Lung (tissue), 17 donors: ENCODE measurements at places on chromosomes 2 and 18.
A peak's percentile ranks its signal among the peaks of the same experiment; 100 is the strongest.

- DNase-seq: peak; percentile 47
Observed at GRCh38 chr2:232927793-232928550, 57.9 kb downstream of the SNORC start.

DNA sequence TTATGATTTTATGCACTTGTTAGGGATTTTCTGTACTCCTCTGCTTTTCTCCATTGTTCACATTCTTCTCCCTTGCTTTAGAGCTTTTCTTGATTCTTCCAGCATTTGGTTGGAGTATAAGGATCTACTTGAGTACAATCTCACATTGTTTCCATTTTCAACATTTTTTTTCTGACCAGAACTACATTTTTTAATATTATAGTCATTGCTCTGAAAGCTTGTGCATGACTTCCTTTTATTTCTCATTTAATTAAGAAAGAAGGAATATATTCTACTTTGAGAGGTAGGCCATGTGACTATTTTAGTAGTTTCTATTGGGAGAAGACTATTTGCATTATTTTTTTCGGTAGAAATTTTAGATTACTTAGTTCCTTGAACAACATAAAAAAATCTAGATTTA, 200.4 kb downstream of the TMEM247 start:
- no peak for DNase-seq

DNA sequence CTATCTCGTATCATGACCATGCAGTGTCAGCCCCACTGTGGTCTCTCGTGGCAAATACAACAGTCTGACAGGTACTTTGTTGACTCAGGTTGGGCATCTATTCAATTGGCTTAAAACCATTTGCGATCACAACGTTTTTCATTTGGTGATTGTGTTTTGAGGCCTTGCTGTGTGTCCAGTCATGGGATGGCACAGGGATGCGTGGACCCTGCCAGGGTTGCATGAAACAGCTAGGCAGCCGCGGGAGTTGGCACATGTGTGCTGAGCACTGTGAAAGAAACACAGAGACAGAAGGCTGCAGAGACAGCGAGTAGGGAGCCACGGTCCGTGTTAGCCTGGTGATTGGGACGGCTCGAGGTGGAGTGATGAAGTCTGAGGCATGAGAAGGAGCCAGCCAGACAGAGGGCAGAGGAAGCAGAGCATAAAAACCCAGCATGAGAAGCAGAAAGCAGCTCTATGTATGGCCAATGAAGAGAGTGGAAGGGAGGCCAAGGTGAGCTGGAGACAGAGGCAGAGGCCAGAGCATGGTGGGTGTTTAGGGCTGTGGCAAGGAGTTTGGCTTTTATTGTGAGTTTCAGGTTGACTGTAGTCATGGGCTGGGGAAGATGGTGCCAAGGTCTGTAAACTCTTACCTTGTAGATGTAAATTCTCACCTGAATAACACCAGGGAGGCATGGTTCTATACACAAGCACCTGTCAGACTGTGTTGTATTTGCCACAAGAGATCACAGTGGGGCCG, 31.8 kb upstream of the IL1R1 start:
- DNase-seq: no peak

GRCh38 chr2:11456251-11456650, 9.7 kb downstream of the E2F6 start:
- no peak for DNase-seq

- no peak for DNase-seq
Observed at GRCh38 chr2:17899871-17900270, 21.4 kb downstream of the KCNS3 start.

GRCh38 chr2:31581124-31581795, 522 bp upstream of the SRD5A2 start:
- no peak for DNase-seq

DNA sequence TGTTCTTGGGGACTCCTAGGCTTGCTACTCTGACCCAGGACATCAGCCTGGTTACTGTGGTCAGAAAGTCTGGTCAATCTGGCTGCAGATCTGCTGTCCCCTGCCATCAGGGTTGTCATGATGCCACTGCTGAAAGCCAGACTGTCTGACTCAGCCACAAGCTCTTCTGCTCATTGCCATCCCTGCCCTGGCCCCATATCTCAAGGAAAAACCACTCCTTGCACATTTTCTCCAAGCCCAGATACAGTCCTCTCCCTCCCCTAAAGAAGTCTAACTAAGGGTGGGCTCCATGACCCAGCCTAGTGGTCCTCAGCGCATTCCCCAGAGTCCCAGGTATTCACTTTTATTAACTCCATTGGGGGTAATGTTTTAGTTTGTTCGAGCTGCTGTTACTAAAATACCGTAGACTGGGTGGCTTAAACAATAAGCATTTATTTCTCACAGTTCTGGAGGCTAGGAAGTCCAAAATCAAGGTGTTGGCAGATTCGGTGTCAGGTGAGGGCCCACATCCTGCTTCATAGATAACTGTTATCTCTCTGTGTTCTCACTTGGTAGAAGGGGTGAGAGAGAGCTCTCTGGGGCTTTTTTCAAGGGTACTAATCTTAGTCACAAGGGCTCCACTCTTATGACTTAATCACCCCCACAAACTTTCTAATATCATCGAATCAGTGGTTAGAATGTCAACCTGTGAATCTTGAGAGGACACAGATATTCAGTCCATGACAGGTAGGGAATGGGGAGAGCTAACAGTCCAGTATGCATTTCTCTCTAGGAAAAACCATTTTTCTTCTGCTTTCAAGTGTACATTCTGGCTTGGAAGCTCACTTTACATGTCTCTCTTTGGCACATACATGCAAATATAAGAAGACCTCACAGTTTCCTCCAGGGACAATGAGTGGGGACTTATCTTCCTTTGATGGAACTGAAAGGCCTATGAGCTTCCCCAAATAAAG, 94.8 kb upstream of the CXCR4 start:
- DNase-seq: no peak

GRCh38 chr2:84285056-84285747, 173.9 kb downstream of the SUCLG1 start:
- no peak for DNase-seq

DNA sequence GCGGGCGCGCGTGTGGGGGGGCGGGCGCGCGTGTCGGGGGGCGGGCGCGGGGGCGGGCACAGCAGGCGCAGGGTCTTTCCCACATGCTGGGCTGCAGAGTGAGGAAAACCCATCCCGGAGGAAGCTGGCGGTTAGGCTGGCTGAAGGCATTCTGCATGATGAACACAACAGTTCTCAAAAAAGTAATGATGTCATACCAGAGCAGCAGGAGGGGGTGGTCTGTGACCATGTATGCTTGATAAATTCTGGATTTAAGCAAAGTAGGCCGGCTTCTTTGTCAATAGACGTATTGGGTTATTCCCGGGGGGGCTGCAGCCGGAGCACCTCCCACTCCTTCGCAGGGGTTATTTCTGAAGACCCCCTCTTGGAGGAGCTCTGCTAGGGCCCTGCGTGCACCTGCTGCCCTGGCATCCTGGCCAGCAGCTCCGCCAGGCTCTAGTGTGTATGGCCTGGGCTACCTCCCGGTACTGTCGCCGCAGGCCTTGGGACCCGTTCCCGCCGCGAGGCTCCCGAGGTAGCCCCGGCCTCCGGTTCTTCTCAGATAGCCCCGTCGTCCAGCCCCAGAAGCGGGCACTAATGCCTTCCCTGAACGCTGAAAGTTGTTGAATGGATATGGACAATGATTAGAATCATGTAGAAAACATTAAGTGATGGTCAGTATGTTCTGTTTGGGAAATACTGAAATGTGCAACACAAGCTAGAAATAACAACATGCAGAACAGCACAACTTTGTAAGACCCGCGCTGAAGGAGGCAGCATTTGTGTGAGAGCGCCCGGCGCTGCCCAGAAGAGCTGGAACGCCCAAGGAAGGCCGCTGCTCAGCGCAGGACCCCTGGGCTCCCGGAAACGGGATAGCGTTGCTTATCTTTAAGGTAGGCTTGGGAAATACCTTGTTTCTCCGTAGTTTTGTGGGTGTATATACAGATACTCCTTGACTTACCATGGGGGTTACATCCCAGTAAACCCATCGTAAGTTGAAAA, 101.4 kb upstream of the RAB6C start:
- peak; percentile 88 for DNase-seq

DNA sequence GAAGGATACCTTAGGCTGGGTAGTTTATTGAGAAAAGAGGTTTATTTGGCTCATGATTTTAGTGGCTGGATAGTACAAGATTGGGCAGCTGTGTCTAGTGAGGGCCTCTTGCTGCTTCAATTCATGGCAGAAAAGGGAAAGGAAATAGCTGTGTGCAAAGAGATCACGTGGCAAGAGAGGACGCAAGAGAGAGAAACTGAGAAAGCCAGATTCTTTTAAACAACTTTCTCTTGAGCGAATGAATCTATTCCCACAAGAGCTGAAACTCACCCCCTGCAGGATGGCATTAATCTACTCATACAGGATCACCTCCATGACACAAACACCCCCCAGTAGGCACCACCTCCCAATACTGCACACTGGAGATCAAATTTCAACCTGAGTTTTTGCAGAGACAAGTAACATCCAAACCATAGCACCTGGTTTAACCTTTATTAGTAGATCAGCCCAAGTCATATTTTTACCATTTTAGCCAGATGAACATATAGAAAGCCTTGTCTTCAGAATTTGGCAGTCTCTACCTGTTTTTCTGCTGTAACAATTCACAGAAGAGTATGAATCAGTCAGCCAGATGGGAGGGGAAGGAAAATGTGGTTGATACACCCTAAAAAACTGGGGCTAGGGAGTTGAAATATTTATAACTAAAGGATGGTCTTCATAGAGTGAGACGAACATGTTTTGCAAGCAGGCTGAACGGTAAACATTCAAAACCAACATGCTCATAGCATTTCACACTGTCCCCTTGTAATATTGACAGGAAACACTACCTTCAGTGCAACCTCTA, 73.9 kb upstream of the NCKAP5 start:
- no peak for DNase-seq

GRCh38 chr2:65076345-65076710, 20.1 kb downstream of the CEP68 start:
- no peak for DNase-seq

DNA sequence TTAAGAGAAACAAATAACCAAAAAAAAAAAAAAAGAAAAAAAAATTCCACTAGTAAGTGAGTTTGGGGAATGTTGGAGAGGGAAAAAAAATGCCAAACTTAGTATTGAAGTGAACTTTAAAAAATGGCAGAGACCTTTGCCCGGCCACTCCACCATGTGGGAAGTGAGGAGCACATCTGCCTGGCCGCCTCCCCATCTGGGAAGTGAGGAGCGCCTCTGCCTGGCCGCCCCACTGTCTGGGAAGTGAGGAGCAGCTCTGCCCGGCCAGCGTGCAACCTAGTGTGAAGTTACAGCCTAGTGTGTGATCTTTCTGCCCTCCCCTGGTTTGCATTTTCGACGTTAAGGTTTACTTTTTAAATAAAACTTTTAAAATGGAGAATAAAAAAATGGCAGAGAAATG, 33.9 kb upstream of the VIT start:
- no peak for DNase-seq

GRCh38 chr2:227406177-227407031, 18.7 kb upstream of the SCYGR1 start:
- DNase-seq: peak; percentile 97

GRCh38 chr18:3115447-3116030, 102.6 kb upstream of the LPIN2 start:
- DNase-seq: no peak

GRCh38 chr2:230798769-230799399, 65.9 kb upstream of the ITM2C start:
- DNase-seq: no peak

- no peak for DNase-seq
Observed at GRCh38 chr18:60038731-60039130, 138.9 kb downstream of the PMAIP1 start.

- DNase-seq: peak; percentile 37
Observed at GRCh38 chr2:72924353-72925240, 7.3 kb downstream of the EMX1 start.

- no peak for DNase-seq
Observed at GRCh38 chr18:79404567-79404910, 8.8 kb downstream of the NFATC1 start.

GRCh38 chr2:60226943-60227342, 326.5 kb downstream of the BCL11A start:
- DNase-seq: no peak

DNA sequence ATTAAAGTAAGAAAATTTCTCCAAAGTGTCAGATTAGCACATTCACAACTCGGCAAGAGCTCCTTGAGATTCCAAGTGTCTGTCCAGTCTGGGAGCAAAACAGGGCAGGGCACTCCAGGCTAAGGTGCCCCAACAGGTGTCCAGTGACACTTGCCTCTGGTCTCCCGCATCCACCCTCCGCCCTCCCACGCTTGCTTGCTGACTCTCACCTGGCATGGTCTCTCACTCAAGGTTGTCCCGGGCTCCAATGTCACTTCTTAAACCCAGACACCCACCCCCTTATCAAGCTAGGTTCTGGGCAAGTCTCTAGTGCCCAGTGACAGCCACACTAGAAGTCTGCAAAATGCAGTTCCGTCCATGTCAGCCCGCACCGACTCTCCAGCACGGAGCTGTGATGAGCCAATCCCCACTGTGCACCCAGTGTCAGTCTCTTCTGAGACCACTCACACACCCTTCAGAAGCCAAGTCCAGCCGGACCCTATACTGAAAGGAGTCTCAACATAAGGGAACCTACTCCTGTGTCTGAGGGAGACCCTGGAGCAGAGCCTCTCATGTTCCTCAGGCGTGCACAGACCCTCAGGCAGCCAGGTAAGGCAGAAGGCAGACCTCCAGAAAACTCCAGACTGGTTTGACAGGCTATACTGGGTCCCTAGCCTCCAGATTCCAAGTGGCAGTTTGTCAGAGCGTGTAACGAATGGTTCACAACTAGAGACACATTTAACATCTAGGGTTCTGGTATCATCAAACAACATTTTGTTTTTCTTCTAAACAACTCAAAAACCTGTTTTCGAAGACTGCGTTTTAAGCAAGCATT, 45.6 kb downstream of the HDLBP start:
- DNase-seq: peak; percentile 38

GRCh38 chr2:16167870-16168426, 227.6 kb downstream of the MYCN start:
- no peak for DNase-seq

GRCh38 chr18:72223733-72224132, 320.4 kb downstream of the CBLN2 start:
- no peak for DNase-seq

GRCh38 chr2:145257931-145258330, 738.0 kb upstream of the ZEB2 start:
- no peak for DNase-seq

- DNase-seq: peak; percentile 27
Observed at GRCh38 chr2:70463997-70464396, 89.6 kb downstream of the TGFA start.

DNA sequence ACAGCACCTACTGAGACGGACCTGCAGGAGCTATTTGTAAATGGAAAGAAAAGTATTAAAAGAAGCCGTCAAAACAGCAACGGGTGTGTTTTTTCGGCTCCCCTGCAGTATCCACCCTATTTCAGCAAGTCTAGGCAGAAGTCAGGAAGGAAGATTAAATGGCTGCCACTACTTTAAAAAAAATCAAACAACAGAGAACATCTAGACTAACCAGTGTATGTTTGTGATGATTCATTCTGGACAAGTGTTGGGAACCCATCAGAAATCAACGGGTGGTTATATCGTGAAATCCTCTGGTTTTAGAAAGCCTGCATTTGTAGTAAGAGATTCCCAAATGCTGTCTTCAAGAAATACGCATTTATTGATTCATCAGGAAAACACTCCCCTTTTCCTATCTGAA, 9.0 kb downstream of the PMAIP1 start:
- DNase-seq: no peak
